ENCODE measurements at places on chromosomes 3 and 15. TPM values are rescaled to one million over a fixed set of nuclear protein-coding genes. Genes with fewer than 3 reads are reported as not detected.
A peak's percentile ranks its signal among the peaks of the same experiment; 100 is the strongest.

GRCh38 chr3:177491296-177492032 is 294.2 kb upstream of the TBL1XR1 start:
- no peak for DNase-seq

The ADPGK gene
- total RNA-seq, result 76.1 TPM

GRCh38 chr3:46707601-46708011 is 6.4 kb downstream of the TMIE start:
- DNase-seq, result no peak

DNA sequence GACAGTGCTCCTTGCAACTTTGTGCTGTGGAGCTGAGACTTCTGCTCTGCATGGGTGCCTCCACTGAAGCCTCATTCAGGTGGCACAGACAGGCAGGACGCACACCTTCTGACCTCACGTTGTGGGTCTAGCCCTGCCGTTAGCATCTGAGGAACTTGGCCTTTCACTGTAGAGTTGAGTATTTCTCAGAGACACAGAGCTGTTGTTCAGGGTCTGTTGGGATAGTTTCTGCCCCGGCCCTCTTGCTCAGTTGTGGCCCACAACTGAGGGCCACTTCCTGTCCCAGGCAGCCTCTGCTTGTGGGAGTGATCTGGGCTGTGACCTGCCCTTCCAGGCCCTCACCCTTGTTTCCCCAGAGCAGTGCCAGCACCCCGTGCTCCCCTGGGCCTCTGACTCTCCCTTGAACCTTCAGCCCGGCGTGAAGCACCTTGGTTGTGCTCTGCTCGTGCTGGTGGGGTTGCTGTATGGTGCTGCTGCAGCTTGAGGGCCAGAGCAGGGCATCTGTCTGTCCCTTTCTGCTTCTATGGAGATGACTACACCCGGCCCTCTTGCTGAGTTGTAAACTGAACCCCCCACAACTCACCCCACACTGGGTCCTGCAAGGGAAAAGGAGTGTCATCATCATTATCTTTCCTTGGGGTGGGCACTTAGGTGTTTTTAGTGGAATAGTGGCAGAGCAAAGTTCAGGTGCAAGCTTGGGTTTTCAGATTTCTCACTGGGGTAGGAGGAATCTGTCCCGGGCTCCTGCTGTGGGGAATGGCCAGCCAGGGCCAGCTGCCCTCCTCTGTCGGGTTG is 11.7 kb downstream of the BAHD1 start:
- no peak for DNase-seq

DNA sequence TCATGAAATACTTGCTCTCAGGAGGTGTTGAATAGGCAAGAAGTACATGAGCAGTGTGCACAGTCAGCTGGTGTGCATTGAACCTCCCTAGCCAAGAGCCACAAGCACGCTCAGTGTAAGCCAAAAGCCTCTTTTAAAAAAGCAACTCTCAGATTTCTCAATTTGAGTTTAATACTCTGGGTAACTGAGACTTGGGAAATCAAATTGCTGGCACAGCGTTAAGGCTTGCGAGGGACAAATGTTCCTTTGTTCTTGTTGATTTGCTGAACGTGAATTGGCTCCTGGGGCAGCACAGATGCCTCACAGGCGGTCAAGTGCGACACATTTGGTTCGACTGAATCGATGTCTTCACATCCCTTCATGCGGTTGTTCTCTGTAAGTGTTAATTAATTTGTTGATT is at the start of gene FAM240A:
TSS of gene FAM240A (plus strand) at position 202 of the 400 bp plus-strand sequence. CDS start at position 361, 159 bp downstream.
- DNase-seq, result no peak

GRCh38 chr3:50263478-50264382 is 5.2 kb upstream of the SEMA3B start:
- no peak for DNase-seq

The WNT5A gene
- total RNA-seq, result not detected

DNA sequence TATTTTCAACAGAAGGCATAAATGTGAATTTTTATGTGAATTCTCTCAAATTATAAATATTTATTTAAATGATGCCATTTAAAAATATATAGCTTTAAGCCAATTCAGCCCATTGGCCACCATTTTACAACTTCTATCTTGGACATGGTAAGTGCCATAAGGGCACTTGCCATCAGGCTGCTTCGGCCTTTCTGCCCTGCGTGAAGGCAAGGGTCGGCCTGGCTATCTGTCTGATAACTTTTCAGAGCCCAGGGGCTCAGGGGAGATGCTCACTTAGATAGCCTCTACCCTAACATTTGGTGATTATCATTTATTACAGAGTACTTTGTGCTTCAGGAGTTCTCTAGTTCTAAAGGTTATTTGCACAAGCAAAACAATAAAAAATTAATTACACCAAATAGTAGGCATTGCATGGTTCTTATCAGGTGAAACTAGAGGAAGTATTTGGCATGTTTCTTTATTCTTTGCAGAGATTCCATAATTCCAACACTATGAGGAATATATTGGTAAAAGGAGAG is 62.4 kb upstream of the MBNL1 start:
- no peak for DNase-seq

The MKRN2OS gene
- not detected for total RNA-seq

DNA sequence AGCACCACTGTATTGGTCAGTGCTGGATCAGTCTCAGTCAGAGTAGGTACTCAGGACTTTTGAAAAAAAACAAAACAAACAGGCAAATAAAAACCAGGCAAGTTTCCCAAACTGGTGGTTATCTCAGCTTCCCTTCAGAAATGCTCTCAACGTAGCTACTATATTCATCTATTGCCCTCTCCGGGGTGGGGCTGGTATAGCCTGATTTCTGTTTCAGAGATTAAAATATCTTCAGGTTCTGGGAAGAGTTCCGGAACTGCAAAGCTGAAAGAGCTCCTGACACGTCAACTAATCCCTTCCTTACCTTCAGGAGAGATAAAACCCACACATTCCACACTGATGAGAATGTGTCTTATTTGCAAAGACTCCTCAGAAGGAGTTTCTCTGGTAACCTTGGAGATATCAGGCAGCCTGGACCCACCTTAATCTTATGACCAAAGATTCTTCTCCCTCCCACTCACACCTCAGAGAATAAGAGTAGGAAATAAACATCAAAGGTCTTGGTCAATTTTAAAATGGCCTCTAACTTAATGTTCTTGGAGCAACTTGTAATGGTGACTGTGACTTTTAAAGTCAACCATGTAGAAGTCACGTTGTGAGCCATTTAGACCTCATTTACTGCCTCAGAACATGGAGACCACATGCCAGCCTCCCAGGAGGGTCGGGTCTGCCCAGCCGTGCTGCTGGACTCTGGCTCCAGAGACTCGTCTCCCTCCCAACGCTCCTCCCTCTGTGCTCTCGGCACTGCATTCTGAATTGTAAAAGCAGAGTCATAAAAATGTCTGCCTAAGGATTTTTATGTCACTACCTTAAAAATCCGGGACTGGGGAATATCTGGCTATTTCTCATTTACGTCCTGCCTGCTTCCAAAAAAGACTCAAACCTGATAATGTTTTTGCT is 53.8 kb downstream of the CDCP1 start:
- no peak for DNase-seq

DNA sequence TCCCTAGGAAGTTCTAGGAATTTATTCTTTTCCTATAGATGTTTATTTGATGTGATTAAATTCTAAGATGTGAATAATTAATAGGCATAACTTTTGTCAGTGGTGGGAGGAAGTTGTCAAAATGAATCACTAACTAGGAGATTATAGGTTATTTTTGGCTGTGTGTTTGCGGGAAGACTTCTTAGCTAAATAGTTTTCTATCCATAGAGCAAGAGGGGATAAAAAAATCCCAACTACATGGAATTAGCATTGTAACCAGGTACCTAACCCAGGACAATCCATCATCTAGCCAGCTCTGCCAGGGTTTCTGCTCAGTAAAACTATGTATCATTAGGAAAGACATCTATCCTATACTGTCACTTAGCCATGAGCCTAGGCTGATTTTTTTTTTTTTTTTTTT is 23.9 kb downstream of the SLC30A4 start:
- DNase-seq, result no peak

DNA sequence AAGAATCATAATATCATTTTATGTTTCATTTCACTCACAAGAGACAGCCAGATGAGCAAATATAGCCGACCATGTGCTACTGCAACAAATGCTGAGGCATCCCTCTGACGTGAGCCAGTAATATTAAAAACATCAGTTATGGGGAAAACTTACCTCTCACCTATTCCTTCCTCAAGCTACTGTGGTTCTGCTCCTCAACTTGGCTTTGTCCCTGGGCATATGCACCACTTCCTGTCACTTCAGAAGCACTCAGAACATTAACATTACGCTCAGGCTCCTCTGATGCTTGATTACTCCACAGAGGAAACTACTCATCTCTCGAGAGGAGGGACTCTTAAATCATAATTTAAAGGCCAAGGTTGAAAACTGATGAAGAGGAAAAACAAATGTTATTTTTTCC is 457.0 kb upstream of the ALCAM start:
- DNase-seq, result no peak

The PHLDB2 gene
- total RNA-seq, result 2.2 TPM

- DNase-seq, result no peak
Measured at GRCh38 chr15:100279446-100279845, 62.3 kb downstream of the ADAMTS17 start.

The GOLGA8O gene
- total RNA-seq, result not detected

The LRRC31 gene
- total RNA-seq, result not detected

The IL20RB gene
- 0.96 TPM for total RNA-seq

The CAMKV gene
- total RNA-seq, result 0.44 TPM

The NAA50 gene
- total RNA-seq, result 194 TPM

The ADCY5 gene
- not detected for total RNA-seq

- DNase-seq, result no peak
Measured at GRCh38 chr15:32641517-32642059, at the start of gene SCG5. Gene SCG5, plus strand, starts transcription at chr15:32641710. Its CDS starts 1,883 bp downstream, at chr15:32643593.

The HYAL2 gene
- total RNA-seq, result 13.9 TPM

GRCh38 chr3:185311991-185312390 is 50.9 kb upstream of the MAP3K13 start:
- DNase-seq, result no peak

GRCh38 chr15:72229076-72229946 is 1.7 kb downstream of the PKM start:
- peak; percentile 40 for DNase-seq

DNA sequence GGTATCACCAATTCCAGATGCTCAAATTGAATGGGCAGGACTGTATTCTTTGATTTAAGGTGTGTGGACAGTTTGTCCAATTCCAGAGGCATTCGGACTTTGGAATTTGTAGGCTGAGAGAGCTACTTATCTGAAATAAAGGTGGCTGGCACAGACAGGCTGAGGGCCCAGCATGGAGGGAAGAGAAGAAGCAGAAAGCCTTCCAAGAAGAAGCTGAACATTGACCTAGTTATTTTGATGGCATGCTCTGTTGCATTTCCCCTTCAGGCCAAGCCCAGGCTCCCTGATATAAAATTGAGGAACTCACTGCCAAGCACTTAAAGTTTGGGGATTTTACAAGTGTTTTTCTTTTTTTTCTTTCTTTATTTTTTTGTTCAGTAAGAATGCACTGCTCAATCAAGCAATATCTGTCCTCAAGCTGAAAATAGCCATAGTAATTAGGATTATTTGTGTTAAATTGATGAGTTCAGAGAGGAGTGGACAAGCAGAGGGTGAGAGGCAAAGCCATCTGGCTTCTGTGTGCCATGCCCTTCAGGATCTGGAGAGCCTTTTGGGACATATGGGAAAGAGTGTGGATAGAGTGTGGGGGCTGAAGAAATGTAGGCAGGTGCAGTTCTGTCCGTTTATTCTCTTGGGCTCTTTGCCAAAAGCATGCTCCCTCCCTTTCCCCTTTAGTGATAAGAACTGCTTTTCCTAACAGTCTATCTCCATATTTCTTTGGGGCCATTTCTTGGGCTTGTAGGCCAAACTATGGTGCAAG is 148.9 kb downstream of the OXSM start:
- no peak for DNase-seq

The CFAP20DC gene
- total RNA-seq, result 1.00 TPM

- no peak for DNase-seq
Measured at GRCh38 chr15:99844150-99844549, 110.9 kb upstream of the LYSMD4 start.

The ARGFX gene
- not detected for total RNA-seq

DNA sequence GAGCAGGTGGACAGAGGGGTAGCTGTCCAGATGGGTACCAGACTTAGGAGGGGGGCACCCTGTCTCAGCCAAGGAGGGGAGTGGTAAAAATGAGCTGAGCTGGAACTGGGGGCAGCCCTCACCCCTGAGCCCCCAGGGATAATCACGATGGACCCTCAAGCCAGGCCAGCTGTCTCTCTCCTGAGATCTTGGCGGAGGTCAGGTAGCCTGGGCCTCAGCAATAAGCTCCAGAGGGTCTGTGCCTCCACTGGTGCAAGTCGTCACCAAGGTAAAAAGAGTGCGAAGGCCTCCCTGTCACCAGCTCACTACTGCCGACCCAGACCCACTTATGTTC is 5.1 kb downstream of the SLC38A3 start:
- no peak for DNase-seq

The GUCA1C gene
- not detected for total RNA-seq

- no peak for DNase-seq
Measured at GRCh38 chr3:56111606-56112304, 356.5 kb downstream of the ERC2 start.

Measured in CD8-positive, alpha-beta memory T cell (primary cell).